ENCODE measurements at places on chromosomes 1 and 21.

DNA sequence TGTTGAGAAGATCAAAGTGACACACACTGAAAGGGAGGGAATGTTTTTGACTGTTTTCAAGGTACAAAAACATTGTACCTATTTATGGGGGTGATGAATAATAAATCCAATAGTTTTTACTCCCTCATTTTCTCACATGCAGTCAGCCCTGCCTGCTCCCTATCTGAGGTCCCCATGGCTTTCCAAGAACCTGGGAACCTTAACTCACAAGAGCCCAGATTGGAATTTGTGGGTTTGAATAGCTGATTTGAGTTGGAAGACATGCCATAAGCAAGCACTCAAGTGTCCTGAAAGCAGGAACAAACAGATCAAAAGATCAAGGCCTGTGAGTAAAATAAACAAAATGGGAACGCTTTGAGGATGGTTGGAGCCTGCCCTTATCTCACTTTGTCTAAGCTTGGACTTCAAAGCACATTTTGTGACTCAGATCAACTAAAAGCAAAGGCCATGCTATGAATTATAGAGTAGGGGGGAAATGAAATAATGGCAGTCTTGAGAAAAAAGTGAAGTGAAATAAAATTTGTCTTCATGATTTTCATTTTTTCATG lies 136.6 kb downstream of the LYPLAL1 start:
- no peak for DNase-seq

DNA sequence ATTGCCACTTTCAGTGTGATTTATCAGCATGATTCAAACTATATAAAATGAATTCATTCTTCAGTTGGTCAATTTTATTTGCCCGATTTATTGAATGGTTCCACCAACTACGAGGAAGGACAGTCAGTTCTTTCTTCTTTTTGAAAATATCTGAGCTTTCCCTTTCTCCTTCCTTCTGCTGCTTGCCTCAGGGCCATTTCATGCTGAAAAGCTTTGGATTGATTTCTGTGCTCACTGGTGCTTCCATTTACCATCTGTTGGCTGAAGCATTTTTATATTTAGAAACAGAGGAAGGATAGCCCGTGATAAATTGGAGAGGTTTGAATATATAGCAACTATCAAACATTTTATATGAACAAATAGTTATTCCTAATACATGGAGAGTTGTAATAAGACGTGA lies 68.9 kb upstream of the ADAMTS5 start:
- DNase-seq = no peak

DNA sequence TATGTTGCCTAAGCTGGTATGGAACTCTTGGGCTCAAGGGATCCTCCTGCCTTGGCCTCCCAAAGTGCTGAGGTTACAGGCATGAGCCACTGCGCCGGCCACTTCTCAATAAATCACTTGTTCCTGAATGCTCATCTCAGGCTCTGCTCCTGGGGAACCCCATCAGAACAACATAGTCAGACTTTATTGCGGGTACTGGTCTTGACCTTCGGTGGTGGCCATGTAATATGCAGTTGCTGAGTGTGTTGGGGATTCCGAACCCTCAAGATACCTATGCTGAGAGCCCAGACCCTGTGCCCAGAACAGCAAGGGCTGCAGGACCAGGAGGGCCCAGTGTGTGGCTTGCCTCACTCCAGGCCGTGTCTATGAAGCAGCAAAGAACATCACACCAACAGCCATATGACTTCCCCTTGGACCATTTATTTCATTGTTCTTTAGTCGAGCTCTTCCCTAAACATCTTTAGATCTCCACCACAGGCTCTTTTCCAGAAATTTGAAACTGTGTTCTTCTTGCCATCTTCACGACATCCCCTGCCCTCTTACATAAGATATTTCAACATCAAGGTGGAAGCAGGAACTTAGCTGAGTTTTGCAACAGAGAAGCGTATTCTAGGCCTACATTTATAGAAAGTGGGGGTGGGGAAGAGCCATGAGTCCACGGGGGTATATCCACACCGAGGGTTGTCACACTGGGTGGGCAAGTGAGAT lies 12.7 kb upstream of the SDHB start:
- peak; percentile 75 for DNase-seq

DNA sequence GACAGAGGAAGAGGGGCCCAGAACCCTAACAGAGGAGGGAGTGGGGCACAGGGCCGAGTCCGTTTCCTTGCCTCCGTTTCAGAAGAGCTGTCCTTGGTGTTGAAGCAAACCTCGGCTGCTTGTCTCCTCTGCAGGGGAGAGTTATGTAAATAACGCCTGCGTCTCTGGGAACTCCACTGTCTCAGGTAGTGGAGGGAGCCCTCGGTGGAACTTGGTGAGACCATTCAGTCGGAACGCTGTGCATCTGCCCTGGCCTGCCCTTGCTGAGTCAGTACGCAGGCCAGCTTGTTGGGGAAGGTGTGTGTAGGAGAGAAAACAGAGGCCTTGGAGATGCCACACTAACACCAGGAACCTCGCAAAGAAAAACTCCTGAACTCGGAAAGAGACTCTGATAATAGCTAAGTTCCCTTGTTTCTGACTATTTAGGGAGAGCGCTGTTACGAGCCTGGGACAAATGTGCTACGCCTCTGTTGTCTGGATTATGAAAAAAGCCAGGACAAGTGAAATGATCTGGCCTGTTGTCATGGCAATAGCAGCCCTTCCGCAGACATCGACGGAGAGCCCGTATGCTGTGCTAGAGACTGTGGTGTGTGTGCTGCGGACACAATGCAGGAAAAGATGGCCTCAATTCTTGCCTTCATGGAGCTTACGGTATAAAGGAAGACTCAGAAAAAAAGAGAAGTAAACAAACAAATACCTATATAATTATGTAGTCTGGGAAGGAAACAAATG lies 94.6 kb upstream of the AKT3 start:
- DNase-seq = no peak

DNA sequence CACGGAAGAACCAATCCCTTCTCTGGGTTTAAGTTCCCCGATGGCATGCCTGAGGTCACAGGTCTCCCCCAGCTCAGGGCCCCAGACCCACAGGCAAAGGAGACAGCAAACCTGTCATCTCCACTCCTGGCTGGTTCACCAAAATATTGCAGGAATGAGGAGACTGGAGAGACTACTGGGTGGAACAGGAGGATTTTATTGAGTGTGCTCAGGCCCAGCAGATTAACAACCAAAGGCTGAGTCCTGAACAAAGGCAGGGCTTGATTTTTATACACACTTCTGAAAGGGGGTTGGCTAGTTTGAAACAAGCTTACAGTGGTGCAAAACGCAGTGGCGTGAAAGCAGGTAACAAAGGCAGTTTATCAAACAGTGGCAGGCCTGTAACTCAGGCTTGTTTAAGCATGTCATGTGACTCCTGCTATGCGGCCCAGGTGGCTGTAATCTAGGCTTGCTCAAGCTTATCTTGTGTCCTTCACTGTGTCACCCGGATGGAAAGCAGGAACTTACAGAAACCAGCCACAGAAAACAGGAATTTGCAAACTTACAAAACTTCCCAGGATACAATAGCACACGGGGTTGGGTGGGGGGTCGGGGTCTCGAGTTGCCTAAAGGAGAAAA lies 27.4 kb upstream of the KCNJ15 start:
- no peak for DNase-seq

- no peak for DNase-seq
These were observed 19.0 kb downstream of the THEMIS2 start for GRCh38 chr1:27891196-27891889.

DNA sequence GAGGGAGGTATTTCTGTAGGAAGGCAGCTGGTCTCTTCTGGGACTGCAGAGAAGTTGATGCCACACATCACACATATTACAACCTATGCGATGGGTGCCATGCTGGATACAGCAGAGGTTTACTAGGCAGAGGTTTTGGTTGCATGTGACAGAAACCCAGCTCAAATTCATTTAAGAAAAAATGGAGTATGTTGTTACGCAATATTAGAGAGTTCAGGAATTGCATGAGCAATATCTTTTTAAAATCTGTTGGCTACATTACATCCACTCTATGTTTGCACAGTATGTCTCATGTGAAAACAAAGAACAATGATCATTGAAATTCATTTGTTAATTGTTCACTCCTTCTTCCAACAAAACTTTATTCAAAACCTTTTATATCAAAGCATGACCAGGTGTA lies 425.2 kb downstream of the RWDD3 start:
- DNase-seq = no peak

- DNase-seq = no peak
These were observed 11.4 kb downstream of the KCNJ6 start for GRCh38 chr21:37904856-37905255.

DNA sequence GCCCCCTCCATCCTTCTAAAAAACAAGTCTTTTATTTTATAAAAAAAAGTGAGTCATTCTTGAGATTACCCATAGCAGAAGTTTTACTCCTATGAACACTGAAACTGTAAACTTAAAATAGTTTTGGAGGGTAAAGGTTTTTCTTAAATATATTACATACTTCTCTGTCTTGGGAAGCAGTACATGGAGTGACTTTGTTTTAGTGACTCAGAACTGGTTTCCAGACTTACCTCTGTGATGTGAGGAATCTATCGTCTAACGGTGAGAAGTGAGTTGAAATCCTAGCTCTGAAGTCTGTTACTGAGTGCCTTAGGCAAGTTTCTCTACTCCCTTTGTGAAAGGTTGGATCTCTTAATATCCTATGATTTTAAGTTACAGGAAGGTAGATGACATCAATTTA lies 176.3 kb upstream of the POU3F1 start:
- DNase-seq = no peak

DNA sequence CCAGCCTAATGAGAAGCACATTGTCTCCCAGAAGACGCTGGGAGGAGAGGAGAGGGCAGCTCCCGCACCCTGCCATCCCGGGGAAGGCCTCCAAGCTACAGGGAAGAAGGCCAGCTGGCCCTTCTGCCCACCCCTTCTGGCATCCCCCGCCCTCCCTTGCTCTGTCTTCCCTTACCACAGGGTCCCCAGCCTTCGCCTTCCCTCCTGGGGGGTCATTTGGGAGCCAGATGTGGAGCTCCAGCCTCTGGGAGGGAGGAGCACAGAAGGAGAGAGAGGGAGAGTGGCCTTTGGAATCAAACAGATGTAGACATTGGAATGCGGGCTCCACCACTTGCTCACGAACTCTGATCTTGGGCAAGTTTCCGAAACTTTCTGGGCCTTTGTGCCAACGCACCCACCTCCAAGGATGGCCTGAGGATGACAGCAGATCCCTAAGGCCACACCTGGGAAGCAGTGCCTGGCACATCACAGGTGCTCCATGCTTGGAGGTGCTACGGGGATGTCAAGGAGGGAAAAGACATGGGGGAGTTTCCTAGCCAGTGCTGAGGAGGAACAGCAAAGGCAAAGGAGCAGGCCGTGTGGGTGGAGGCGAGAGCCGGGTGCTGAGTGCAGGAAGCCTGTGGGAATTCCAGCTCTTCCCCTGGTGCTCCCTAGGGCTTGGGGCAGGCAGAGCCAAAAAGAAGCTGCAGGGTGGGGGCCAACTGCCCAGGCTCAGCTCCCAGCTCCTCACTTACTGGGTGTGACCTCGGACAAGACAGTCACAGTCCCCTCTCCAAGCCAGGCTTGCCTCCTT lies 23.1 kb upstream of the RSPO1 start:
- no peak for DNase-seq

DNA sequence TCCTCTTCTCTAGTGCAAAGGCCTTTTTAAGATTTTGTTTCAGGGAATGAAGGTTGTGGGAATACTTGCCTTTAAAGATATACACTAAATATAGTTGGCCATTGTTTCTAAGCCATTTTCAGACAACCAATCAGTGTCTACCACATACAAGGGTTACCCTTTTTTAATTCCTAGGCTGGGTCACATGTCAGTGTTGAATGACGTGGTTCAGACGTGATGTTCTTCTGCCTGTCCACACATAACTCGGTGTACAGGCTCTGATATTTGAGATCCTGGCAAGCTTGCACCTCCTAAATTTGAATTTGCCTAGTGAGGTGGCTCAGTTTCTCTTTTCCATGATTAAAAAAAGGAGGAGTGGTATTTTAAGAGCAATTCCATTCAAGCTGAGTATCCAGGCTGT lies 38.8 kb downstream of the DTL start:
- no peak for DNase-seq

- DNase-seq = no peak
These were observed 1768.7 kb downstream of the BRINP3 start for GRCh38 chr1:188708795-188709535.

DNA sequence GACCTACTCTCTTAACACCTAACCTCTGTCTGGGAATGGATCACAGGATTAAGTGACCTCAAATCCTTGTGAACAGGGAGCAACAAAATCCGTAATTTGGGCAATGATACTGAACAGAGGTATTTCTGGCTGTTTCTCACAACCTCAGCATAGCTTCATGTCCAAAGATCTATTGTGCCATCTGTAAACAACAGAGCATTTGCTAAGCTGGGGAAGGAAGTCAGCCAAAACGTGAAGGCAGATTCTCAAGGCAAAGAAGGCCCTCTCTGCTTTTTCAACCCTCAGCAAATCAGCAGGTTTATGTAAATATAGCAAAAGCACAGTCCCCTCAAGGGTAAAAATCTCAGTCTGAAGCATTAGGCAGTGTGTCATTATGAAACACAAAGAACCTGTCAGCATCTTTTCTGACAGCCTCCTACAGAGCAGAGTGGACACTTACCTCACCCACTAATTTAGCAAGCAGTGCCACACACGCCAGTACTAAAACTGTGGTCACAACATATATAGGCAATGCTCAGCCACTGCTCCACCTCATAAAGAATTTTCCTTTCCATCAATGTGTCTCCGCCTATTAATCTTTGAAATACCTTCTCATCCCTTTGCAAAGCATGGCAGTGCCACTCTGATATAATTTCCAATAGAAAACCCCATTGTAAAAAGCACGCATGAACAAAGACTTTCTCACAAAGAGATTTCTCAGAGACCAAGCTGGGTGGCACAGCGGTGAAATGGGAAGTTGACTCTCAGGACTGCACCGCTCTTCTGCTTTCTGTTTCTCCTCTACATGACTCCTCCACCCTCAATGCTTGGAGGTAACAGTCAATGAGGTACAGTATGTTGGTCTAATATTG lies 188.0 kb downstream of the RERE start:
- DNase-seq = no peak

GRCh38 chr1:220544901-220545303 lies 17.0 kb downstream of the MARK1 start:
- no peak for DNase-seq

GRCh38 chr1:208242146-208242545 lies 2.0 kb downstream of the PLXNA2 start:
- no peak for DNase-seq

GRCh38 chr1:220983877-220984635 lies 104.8 kb downstream of the HLX start:
- no peak for DNase-seq

DNA sequence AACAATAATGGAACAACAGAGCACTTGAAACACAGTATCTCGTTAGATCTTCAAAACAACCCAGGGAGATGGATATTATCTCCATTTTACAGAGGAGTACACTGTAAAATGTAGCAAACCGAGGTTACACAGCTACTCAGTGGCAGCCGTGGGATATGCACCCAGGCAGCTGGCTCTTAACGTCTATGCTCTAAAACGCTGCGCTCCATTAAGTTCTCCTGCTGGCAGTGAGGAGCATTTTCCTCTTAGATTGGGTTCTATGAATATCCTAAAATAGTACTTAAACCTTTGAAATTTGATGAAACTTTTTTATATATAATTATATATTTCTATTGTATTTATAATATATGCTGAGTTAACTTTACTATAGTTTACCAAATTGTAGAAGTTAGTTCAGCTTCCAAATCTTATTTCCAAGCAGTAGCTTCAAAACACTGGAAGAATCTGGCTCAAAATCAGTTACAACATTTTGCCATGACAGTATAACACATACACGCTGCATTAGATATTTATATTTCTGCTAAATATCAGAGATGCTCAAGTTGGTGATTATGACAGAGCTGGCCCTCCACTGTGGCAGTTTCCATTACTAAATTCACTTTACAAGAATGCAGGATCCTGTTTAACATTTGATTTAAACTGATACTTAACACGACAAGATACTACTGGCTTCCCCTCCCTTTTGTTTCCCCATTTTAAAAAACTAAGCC lies 49.5 kb downstream of the TGFBR3 start:
- no peak for DNase-seq
